Suprapubic skin (tissue), 4 donors: ENCODE measurements at places on chromosomes 5 and 9. TPM values are rescaled to one million over a fixed set of nuclear protein-coding genes. Genes with fewer than 3 reads are reported as not detected.

SNCB gene
- not detected for total RNA-seq

ATP10B gene
- total RNA-seq: 29.9 TPM

C9orf153 gene
- total RNA-seq: not detected

ACSL6 gene
- total RNA-seq: not detected
